ENCODE measurements at places on chromosomes 6 and 20.

DNA sequence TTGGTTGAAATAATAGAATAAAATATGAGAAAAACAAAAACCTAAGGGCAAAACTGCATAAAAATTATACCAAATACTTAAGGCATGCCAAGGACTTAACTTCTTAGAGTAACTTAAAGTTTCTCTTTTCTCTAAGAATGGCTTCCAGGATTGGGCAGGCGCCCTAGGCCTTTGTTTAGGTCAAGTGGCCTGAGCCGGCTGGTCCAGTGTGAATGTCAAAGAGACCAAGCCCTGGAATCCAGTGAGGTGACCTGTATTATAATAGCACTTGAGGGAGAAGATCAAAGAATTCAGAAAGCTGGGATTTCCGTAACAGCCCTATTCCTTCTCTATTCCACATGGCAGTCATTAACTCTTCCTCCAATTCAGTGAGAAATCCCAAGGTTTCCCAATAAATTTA lies 6.6 kb downstream of the METTL24 start:
- peaks cover 5% of the 10 kb centered on the region for H3K4me1 ChIP-seq
- H3K36me3 ChIP-seq: peaks cover 2% of the 10 kb centered on the region
- no peak overlapping the region for H3K4me3 ChIP-seq
- no peak overlapping the region for H3K27ac ChIP-seq

DNA sequence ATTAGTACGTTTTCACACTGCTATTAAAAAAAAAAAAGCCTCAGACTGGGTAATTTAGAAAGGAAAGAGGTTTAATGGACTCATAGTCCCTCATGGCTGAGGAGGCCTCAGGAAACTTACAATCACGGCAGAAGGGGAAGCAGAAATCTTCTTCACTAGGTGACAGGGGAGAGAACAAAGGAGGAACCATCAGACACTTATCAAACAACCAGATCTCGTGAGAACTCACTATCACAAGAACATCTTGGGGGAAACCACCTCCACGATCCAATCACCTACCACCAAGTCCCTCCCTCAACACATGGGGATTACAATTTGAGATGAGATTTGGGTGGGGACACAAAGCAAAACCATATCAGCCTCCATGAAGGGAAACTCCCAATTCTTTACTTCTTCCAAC lies 85.2 kb upstream of the MAFB start:
- no peaks in the 10 kb centered on the region for H3K36me3 ChIP-seq
- H3K27ac ChIP-seq: no peak overlapping the region
- DNase-seq: no peak
- peaks cover 20% of the 10 kb centered on the region for H3K27me3 ChIP-seq

DNA sequence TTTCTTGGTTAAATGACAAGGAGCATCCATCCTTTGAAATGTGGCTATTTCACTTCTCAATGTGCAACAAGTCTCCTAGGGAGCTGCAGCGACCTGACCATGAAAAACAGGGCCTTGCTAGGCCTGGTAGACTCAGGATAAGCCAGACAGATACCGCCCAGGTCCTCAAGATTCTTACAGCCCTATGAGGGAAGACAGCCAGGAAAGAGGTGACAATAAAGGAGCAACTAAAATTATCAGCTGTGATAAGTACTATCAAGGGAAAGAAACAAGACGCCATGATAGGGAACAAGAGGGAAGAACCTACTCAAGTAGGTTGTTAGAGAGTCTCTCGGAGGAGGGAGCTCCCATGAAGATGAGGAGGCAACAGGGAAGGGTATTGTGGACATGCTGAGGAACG lies 51.4 kb upstream of the EMILIN3 start:
- peaks cover 28% of the 10 kb centered on the region for H3K36me3 ChIP-seq
- H3K4me1 ChIP-seq: peaks cover 14% of the 10 kb centered on the region
- H3K27ac ChIP-seq: peak overlapping the region; percentile 63
- no peaks in the 10 kb centered on the region for H3K27me3 ChIP-seq
- DNase-seq: no peak

DNA sequence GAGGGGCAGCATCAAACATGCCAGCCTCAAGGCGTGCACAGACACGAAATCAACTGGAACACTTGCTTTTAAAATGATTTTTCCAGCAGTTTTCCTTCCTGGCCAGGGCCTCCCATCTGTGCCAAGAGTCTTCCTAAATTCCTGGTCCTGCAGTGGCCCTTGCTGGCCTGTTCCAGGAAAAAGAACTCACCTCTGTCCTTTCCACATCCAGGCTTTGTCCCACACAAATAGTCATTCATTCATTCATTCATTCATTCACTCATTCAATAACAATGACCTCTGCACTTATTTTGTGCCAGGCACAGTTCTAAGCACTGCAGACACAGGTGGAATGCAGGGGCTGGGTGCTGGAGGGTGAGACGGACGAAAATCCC lies 89.0 kb upstream of the CCDC167 start:
- peaks cover under 1% of the 10 kb centered on the region for H3K4me1 ChIP-seq
- no peak overlapping the region for H3K27ac ChIP-seq
- H3K36me3 ChIP-seq: no peaks in the 10 kb centered on the region
- no peak overlapping the region for H3K4me3 ChIP-seq
- DNase-seq: no peak

DNA sequence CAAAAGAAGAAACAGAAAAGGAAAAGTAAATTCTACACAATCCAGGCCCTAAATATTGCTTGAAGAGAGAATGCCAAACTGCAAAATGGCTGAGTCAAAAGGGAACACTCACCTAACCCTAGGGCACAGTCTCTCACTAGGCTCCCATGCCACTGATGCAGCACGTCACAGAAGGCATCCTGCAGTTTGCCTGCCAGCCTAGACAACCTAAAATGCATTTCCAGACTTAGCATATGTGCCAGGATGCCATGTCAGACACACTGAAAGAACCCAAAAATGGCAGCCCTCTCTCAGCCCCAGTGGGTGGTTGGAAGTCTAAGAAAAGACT lies 10.6 kb upstream of the SIRPD start:
- no peak overlapping the region for H3K4me3 ChIP-seq
- DNase-seq: no peak
- peaks cover 6% of the 10 kb centered on the region for H3K36me3 ChIP-seq
- H3K4me1 ChIP-seq: no peaks in the 10 kb centered on the region

DNA sequence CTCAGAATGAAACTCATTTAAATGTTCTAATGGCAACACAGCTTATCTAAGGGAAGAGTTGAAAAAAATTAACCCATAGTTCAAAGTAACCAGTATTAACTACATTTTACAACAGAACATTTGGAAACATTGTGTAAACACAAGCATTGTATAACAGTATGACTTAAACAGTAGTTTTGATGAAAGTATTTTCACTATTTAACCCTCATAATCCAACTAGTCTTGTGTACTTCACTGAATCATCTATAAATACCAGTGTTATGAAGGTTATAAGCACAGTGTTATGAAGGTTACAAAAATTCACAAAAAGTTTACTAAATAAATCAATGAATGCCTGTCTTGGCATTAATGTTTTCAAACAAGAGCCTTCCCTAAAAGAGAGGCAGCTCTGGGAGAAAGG lies 66.5 kb downstream of the REV3L start:
- no peak overlapping the region for H3K4me3 ChIP-seq
- H3K36me3 ChIP-seq: no peaks in the 10 kb centered on the region
- no peak for DNase-seq
- peaks cover 9% of the 10 kb centered on the region for H3K4me1 ChIP-seq

- H3K27me3 ChIP-seq: no peaks in the 10 kb centered on the region
- no peaks in the 10 kb centered on the region for H3K36me3 ChIP-seq
- no peak for DNase-seq
Observed at GRCh38 chr6:14787250-14787649, 458.6 kb upstream of the JARID2 start.

- no peak overlapping the region for H3K27ac ChIP-seq
- no peaks in the 10 kb centered on the region for H3K27me3 ChIP-seq
- no peaks in the 10 kb centered on the region for H3K4me1 ChIP-seq
- no peak overlapping the region for H3K4me3 ChIP-seq
- no peak for DNase-seq
Observed at GRCh38 chr6:64505312-64505711, 869.7 kb downstream of the PHF3 start.

GRCh38 chr20:15359056-15359455 lies 1021.6 kb upstream of the FLRT3 start:
- H3K4me3 ChIP-seq: no peak overlapping the region
- no peaks in the 10 kb centered on the region for H3K4me1 ChIP-seq
- no peak overlapping the region for H3K27ac ChIP-seq
- DNase-seq: no peak
- H3K27me3 ChIP-seq: no peaks in the 10 kb centered on the region

GRCh38 chr6:1558388-1558787 lies 51.3 kb upstream of the FOXC1 start:
- peak overlapping the region; percentile 33 for H3K4me3 ChIP-seq
- DNase-seq: no peak
- peaks cover 2% of the 10 kb centered on the region for H3K36me3 ChIP-seq
- H3K4me1 ChIP-seq: peaks cover 21% of the 10 kb centered on the region
- H3K27me3 ChIP-seq: peaks cover 35% of the 10 kb centered on the region
- H3K27ac ChIP-seq: no peak overlapping the region

- peaks cover 14% of the 10 kb centered on the region for H3K36me3 ChIP-seq
- peaks cover 30% of the 10 kb centered on the region for H3K4me1 ChIP-seq
- no peak overlapping the region for H3K4me3 ChIP-seq
- H3K27me3 ChIP-seq: no peaks in the 10 kb centered on the region
- no peak overlapping the region for H3K27ac ChIP-seq
Observed at GRCh38 chr20:39021748-39022147, 59.6 kb downstream of the DHX35 start.

DNA sequence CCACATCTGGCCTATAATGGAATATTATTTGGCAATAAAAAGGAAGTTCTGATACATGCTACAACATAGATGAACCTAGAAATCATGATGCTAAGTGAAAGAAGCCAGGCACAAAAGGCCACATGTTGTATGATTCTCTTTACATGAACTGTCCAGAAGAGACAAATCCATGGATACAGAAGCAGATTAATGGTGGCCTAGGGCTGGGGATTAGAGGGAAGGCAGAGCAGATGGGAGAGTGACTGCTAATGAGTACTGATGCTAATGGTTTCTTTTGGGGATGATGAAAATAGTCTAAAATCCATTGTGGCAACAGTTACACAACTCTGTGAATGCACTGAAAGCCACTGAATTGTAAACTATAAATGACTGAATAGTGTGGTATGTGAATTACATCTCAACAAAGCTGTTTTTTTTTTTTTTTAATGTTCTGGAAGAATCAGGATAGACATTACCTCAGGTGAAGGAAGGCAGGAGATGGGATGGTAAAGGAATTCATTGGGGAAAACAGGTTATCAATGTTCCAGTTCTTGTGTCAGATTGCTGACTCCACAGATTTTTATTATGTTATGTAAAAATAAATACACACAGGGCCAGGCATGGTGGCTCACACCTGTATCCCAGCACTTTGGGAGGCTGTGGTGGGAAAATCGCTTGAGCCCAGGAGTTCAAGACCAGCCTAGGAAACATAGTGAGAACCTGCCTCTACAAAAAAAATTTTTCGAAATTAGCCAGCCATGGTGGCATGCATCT lies 8.9 kb upstream of the SOX12 start:
- peaks cover 4% of the 10 kb centered on the region for H3K27me3 ChIP-seq
- H3K4me3 ChIP-seq: no peak overlapping the region
- H3K36me3 ChIP-seq: peaks cover 4% of the 10 kb centered on the region
- DNase-seq: no peak
- peak overlapping the region; percentile 67 for H3K27ac ChIP-seq

- H3K4me3 ChIP-seq: no peak overlapping the region
- H3K27me3 ChIP-seq: no peaks in the 10 kb centered on the region
- no peak for DNase-seq
- H3K27ac ChIP-seq: no peak overlapping the region
Observed at GRCh38 chr6:90204327-90205056, 92.2 kb downstream of the BACH2 start.

DNA sequence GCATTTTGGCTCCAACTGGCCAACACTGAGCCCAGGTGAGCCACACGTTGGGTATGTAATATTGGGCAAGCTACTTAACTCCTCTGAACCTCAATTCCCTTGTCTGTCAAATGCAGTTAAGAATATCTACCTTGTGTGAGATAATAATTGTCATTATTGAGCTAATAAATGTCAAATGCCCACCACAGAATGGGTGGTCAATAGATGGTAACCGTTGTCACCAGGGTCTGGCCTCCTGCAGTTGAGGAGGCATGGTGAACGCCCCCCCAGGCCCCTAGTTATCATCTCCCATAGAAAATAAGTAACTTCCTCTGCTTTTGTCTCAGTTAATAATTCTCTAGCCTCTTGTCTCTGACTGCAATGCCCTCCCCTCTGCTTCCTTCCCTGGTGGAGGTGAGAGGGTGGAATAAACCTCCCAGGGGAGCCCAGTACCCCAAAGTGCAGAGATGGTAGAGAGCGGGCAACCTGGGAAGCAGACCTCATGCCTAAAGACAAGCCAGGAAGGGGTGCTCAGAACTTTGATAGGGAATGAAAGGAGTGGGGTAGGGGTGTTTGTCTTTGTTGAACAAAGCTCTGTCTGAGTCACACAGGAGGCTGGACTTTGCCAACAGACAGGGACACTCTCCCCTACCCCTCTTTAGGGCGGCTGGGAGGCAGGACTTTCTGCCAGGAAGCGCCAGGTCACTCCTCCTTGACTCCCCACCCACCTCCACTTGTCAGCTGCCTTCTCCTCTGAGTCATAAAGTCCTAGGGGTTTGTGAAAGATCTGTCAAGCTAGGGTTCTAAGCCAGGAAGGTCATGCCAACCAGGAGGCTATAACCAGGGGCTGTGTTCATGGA lies 1.3 kb upstream of the UNC5CL start:
- no peaks in the 10 kb centered on the region for H3K27me3 ChIP-seq
- peaks cover 4% of the 10 kb centered on the region for H3K4me1 ChIP-seq
- no peaks in the 10 kb centered on the region for H3K36me3 ChIP-seq
- no peak overlapping the region for H3K27ac ChIP-seq
- DNase-seq: no peak

- H3K4me1 ChIP-seq: peaks cover 7% of the 10 kb centered on the region
- H3K27ac ChIP-seq: no peak overlapping the region
- DNase-seq: no peak
- no peaks in the 10 kb centered on the region for H3K27me3 ChIP-seq
- no peak overlapping the region for H3K4me3 ChIP-seq
Observed at GRCh38 chr6:21438237-21438985, 155.1 kb upstream of the SOX4 start.

GRCh38 chr6:134619789-134620188 lies 301.9 kb upstream of the SGK1 start:
- H3K4me3 ChIP-seq: no peak overlapping the region
- H3K4me1 ChIP-seq: peaks cover 20% of the 10 kb centered on the region
- DNase-seq: no peak
- peaks cover 15% of the 10 kb centered on the region for H3K27me3 ChIP-seq
- peaks cover 7% of the 10 kb centered on the region for H3K36me3 ChIP-seq

DNA sequence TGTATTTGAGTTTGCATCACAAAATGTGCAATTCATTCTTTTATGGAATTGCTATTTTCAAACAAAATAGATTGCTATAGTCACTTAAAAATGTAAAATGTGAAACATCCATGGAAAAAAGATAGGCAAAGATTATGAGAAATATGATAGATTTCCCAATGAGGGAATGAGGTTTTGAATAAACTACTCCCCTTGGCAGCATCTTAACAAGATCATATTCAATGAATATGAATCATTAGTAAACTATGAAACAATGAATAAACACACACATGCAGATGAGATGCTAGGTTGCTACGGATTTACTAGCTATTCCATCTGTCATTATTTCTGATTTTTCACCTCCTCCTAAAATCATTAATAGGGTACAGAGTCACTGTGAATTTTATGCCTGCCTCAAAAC lies 401.8 kb downstream of the PHF3 start:
- no peak overlapping the region for H3K4me3 ChIP-seq
- DNase-seq: no peak
- H3K27ac ChIP-seq: no peak overlapping the region

GRCh38 chr6:120786682-120787081 lies 547.6 kb downstream of the TBC1D32 start:
- no peaks in the 10 kb centered on the region for H3K36me3 ChIP-seq
- no peaks in the 10 kb centered on the region for H3K4me1 ChIP-seq
- no peak overlapping the region for H3K27ac ChIP-seq
- no peak for DNase-seq
- no peaks in the 10 kb centered on the region for H3K27me3 ChIP-seq
- H3K4me3 ChIP-seq: no peak overlapping the region

Measured in T-helper 17 cell (primary cell).